ENCODE measurements at places on chromosomes 12 and 14.
A peak's percentile ranks its signal among the peaks of the same experiment; 100 is the strongest.

GRCh38 chr12:68406911-68407310, 74.7 kb upstream of the MDM1 start:
- DNase-seq = no peak

GRCh38 chr12:52912711-52913430, 8.0 kb upstream of the KRT8 start:
- DNase-seq = no peak

GRCh38 chr12:8596561-8596960, 16.1 kb downstream of the AICDA start:
- DNase-seq = no peak

GRCh38 chr12:29611906-29612305, 114.4 kb upstream of the OVCH1 start:
- no peak for DNase-seq

DNA sequence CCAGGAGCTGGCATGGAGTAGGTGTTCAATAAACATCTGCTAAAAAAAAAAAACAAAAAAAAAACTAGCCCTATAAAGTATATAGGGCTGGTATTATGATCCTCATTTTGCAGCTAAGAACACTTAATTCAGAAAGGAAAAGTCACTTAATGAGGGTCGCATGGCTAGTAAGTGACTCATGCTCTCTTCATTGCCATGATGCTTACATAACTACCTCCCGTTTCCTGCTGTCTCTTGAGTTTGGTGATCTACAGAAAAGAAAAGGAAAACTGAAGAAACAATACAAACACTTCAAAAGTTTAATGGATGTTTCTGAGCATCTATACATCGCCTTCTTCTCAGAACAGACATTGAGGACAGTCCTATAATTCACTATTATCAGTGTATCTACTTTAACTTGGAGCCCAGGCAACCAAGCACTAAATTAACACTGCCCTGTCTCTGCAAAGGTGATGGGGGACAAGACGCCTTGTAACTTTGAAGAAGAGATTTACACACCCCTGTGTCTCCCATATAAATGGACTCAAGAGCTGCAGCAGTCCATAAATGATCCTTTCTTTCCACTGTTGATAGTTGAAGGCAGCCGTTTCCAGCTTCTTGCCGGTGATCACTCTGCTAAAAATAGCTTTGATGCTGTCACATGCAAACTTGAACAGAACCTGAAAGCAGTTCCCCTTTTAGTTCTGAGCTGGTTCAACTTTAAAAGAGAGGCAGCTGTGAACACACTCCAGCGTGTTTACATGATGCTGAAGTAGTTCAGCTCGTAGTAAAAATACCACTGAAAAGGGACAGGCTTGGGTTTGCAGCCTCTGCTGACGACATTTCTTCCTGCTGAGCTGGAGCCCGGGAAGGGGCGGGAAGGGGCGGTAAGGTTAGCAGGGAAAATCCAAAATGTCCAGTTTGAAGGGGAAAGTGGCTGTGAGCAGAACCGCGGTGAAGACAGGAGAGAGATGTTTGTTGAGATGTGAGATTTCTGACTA, 113.3 kb downstream of the FOXN3 start:
- peak; percentile 65 for DNase-seq

DNA sequence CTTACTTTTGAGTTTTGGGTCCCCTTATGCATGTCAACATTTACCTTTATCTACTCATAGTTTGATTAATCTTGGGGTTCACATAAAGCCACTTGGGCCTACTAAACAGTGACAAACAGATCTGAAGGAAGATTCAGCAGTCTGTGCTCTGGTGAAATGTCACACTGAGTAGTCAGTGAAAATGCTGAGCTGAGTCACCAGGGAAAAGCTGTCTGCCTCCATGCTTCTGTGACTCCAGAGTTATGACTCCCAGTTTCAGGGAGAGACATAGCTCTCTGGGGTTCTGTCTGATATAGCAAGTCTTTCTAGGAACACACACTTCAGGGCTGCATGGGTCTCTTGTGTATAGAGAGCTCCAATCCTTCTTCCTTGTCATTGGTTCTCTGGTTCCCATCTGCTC, 406.3 kb upstream of the FAR2 start:
- DNase-seq = no peak

DNA sequence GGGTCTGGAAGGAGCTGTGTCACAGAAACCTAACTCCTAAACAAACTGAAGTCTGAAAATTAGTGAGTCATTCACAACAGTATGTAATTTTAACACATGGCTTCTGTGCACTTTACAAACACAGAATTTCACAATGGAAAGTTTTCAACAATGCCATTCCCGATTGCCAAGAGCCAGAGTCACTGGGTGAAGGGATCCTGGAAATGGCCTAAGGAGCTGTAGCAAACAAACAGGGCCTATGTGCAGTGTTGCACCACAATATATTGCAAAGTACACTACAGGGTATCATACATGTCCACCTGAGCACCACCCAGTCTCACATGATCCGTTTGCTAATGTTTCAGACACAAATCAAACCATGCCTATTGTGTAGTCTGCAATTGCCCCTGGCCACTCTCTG, 184.7 kb upstream of the OTX2 start:
- DNase-seq = no peak

GRCh38 chr12:102470945-102471344, 9.4 kb downstream of the IGF1 start:
- DNase-seq = no peak

- DNase-seq = no peak
Observed at GRCh38 chr12:86903159-86903558, 647.0 kb upstream of the MGAT4C start.

GRCh38 chr12:128726886-128727285, 96.9 kb downstream of the SLC15A4 start:
- DNase-seq = no peak

DNA sequence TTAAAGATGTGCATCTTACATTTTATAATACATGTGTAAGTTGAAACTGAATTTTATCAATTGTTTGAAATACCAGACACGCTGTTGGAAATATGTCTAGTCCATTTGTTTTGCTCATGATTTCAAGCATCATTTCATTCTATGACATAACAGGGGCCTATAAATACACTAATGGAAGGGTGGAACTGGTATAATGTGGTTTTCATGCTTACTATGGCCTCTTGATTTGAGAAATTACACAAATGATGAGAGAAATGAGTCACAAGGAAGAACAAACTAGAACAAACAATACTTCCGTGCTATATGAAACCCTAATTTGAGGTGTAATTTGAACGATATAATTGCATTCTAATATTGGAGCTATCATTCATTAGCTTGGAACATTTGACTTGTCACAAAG, 663.4 kb downstream of the SLC16A7 start:
- DNase-seq = no peak

GRCh38 chr12:116924558-116925453, 14.1 kb downstream of the FBXW8 start:
- no peak for DNase-seq

GRCh38 chr12:109448707-109449390, 28.3 kb downstream of the KCTD10 start:
- no peak for DNase-seq

- no peak for DNase-seq
Observed at GRCh38 chr14:58821421-58821820, 183.7 kb downstream of the DACT1 start.

GRCh38 chr12:21566223-21566906, 38.3 kb downstream of the GYS2 start:
- no peak for DNase-seq

- DNase-seq = peak; percentile 72
Observed at GRCh38 chr12:77324763-77325468, 259.5 kb upstream of the E2F7 start.

DNA sequence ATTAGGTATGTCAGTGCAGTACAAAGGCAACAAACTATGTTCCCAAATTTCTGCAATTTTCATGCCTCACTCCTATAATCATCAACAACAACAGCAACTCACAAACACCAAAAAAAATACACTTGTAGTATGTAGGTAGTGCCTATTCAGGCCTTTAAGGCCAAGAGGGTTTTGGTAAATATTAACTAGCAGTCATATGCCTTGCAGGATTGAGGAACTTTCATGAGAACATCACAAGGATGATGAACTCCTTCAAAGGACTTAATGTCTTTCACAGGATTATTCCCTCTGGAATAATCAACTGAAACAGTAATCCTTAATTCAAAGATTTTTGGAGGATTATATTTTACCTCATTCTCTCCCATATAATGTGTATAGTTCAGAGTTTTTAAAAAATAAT, 293.8 kb downstream of the NOVA1 start:
- no peak for DNase-seq

- DNase-seq = peak; percentile 70
Observed at GRCh38 chr12:6280053-6280469, 30.4 kb upstream of the PLEKHG6 start.

DNA sequence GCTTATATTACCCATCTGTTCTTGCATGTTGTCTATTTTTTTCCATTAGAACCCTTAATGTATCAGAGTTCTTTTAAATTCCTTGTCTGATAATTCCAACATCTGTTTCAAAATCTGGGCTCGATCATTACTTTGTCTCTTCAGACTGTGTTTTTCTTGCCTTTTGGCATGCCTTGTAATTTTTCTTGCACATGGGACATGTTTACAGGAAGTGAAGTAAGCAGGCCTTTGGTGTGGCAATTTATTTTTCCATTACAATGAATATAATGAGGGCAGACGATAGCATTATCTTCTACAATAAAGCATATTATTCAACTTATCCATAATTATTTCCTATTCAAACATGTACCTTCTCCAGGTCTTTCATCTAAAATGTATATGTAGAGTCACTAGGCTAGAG, 48.3 kb downstream of the STXBP6 start:
- DNase-seq = no peak

DNA sequence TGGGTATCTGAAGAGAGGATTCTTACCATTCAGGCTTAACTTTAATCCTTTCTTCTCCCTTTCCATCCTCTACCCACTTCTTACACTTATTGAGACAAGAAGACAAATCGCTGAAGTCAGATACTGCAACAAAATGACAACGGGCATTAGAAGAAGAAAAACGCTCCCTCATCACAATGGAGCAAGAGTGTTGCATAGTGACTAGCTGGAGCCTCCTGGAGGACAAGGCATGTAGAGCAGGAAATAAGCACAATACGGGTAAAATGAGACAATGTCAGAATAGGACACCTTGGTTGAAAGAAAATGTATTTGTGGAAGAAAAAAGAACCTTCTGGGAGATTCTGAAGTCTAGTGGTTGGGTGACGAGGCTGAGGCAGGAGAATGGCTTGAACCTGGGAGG, 501.0 kb downstream of the RERGL start:
- DNase-seq = no peak

DNA sequence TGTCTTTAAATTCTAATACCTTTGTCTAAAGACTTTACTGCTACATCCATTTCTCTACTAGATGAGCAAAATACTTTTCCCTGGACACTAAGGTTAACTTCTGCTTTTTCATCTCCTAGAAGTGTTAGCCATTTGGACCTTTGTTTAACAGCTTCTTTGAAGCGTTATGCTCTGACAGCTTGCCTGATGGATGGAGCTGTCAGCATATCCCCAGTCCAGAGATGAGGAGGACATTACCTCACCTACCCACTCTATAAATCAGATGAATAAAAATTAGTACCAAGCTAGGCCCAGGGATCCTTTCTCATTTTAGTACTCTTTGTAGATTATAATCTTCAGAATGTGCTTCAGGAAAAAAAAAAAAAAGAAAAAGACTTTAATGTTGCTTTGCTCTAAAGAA, 222.7 kb downstream of the PELI2 start:
- no peak for DNase-seq

DNA sequence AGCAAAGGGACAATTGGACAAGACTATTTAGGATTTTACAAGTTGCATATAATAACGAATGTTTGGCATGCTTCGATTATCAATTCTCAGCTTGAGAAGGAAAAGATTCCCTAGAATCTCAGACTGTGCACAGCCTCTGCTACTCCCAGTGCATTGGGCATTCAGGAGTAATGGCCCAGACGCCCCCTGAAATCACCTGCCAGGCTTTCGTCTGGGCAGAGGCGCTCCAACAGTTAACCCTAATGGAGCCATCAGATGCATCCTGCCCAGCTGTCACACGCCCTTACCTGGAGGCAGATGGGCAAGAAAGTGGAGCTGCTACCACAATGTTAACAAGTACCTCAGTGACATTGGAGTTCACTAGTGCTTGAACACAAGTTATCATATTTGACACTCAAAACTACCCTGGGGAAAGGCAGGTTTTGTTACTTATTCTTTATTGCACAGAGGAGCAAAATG, 927 bp upstream of the LRP6 start:
- no peak for DNase-seq

GRCh38 chr14:93937519-93937918, 10.4 kb downstream of the FAM181A start:
- peak; percentile 47 for DNase-seq

DNA sequence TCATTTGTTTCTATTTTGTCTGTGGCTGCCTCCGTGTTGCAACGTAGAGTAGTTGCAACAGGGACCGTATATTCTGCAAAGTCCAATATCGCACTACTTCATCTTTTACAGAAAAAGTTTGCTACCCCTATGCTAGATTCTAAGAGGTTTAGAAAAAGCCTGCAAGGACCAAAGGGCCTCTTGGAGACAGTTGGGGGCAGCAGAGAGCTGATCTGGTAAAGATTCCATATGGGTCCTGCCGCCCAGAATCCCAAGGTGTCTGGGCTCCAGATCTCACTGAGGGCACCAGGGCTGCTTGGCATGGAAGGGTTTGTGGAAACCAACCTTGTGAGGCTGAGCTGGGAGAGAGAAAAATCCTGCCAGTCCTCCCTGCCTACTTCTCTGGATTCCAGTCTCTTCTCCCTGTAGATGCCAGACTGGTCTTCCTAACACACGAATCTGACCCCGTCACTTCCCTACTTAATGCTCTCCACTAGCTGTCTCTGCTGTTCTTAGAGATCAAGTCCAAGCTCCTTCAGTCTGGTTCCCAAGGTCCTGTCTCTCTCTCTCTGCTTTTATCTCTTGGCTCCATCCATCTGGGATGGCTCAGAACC, 74.6 kb downstream of the GLRX5 start:
- no peak for DNase-seq

GRCh38 chr12:88501972-88502938, 78.0 kb downstream of the KITLG start:
- no peak for DNase-seq

- DNase-seq = no peak
Observed at GRCh38 chr12:116194935-116195431, 82.5 kb downstream of the MED13L start.

GRCh38 chr14:81172881-81173280, 47.9 kb downstream of the GTF2A1 start:
- no peak for DNase-seq

- DNase-seq = no peak
Observed at GRCh38 chr12:53042607-53043454, 7.0 kb upstream of the TNS2 start.

GRCh38 chr12:94705676-94706075, 55.3 kb upstream of the TMCC3 start:
- DNase-seq = no peak

- DNase-seq = no peak
Observed at GRCh38 chr14:58537004-58537403, 100.8 kb upstream of the DACT1 start.

GRCh38 chr12:5921966-5922899, 22.8 kb downstream of the ANO2 start:
- DNase-seq = no peak
